ENCODE measurements at places on chromosomes 12 and 14.
A peak's percentile ranks its signal among the peaks of the same experiment; 100 is the strongest.

DNA sequence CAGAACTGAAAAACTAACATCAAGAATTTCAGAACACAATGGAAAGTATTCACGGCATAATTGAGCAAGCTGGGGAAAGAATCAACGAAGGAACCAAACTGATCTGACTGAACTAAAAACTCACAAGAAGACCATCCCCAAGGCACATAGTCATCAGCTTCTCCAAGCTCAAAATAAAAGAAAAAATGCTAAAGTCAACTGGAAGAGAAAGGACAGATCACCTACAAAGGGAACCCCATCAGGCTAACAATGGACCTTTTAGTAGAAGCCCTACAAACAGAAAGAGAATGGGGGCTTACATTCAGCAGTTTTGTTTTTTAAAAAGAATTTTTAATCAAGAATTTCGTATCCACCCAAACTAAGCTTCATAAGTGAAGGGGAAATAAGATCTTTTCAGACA, 11.7 kb downstream of the TAS2R50 start:
- no peak for DNase-seq

GRCh38 chr14:71452539-71452938, 479.7 kb upstream of the RGS6 start:
- no peak for DNase-seq

DNA sequence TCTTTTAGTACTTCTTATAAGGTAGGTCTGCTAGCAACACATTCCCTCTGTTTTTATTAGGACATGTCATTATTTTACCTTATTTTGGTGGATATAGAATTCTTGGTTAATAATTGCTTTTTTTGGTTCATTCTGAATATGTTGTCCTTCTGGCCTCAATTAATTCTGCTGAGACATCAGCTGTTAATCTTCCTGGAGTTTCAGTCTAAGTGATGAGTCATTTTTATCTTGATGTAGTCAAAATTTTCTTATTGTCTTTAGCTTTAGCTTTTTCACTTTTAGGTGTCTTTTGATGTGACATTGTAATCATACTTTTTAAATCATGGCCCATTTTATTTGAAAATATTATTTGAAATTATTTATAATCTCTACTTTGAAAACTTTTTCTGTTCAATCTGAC, 104.9 kb upstream of the PMCH start:
- DNase-seq: no peak

GRCh38 chr14:100307766-100308426, 1.7 kb upstream of the SLC25A29 start:
- peak; percentile 17 for DNase-seq

- DNase-seq: no peak
Observed at GRCh38 chr12:7693793-7694192, 1.8 kb downstream of the GDF3 start.

GRCh38 chr12:64566831-64567517, 43.3 kb upstream of the RASSF3 start:
- DNase-seq: no peak

- no peak for DNase-seq
Observed at GRCh38 chr14:94679937-94680861, 68.0 kb downstream of the SERPINA3 start.

Data from LNCaP clone FGC (cell line).